ENCODE measurements at places on chromosomes 6 and 20. TPM values are rescaled to one million over a fixed set of nuclear protein-coding genes. Genes with fewer than 3 reads are reported as not detected.

Gene VPS16
- total RNA-seq, result 36.6 TPM

Gene OARD1
- 15.2 TPM for total RNA-seq

- DNase-seq, result no peak
Measured at GRCh38 chr20:39164642-39165041, 202.5 kb downstream of the DHX35 start.

DNA sequence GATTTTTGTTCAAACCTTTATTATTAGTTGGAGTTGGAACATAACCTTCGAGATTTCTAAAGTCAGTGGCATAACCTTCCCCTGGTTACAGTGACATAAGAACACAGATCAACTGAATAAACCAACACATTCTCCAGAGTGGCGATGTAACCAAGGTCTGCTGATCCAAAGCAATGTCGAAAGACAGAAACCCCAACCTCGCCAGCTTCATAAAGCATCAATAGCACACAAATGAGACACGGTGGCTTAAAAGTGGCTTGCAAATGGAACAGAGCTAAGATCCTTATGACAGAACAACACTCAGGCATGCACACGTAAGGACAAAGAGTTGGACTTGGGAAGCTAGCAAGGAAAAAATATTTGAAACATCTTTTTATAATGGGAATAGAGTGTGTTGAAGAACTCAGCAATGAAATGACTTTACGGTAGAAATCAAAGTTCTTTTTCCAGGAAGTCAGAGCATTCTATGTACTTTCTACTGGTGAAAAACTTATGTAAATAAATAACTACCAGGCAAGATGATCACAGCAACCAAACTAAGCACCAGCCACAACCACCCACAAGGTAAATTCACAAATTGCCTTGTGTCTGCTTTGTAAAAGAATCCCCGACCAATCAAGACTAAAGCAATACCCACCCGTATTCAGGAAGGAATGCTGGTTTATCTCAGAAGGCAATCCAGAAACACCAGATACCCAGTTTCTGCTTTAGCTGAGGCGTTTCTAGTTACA lies 61.0 kb upstream of the NHSL1 start:
- no peak for DNase-seq

DNA sequence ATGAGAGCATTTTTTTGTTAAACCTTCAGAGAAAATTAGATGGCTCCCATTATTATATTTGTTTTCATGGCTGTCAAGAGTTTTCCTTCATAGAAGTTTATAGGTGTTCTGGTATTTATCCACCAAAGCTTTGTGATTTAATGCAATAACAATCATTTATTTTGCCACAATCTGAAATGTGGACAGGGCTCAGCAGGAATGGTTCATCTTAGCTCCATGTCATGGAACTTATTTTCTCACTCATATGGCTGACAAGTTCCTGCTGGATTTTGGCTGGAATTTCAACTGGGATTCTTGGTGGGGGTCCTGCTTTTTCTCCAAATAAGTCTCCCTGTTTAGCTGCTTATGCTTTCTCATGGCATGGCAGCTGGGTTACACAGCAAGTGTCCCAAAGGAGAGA lies 876.7 kb downstream of the QKI start:
- DNase-seq, result no peak

Gene JAG1
- 104 TPM for total RNA-seq

Gene CST2
- not detected for total RNA-seq

DNA sequence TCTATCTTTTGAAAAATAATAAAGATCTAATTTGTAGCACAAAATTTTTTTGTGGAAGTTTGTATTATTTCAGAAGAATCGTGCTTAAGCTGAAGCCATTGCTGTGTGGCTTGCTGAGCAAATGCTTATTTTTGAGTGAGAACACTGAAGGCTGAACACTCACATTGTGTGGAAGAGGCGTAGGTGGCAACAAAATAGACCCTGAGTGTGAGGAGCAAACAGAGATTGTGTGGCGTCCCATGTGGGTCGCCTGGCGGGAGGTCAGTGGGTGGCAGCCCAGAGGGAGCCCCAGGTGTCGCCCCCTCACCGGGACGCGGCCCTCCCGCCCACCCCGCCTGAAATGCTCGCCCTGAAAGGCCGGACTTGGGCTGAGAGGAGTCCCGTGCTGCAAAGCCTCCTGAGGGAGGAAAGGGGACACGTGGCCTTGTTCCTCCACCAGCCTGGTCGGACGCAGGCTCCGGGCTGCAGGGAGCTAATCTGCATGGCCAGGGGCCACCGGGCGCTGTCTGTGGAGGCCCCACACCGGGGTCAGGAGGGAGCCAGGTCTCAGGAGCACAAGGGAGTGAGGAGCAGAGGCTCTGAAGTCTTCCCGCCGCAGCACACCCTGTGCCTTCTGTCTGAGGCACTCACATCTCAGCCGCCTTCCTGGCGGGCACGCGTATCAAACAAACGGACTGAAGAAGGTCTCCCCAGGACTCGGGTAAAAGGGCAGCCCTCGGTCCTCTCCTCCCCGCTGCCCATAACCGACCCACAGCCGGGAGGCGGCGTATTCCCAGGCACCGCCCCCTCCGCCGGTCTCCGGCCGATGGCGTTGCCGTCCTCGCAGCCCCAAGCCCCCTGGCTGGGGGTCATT lies 15.9 kb downstream of the DDO start:
- DNase-seq, result no peak

- no peak for DNase-seq
Measured at GRCh38 chr6:6287415-6287814, 33.0 kb downstream of the F13A1 start.
